ENCODE measurements at places on chromosomes 6 and 20.

DNA sequence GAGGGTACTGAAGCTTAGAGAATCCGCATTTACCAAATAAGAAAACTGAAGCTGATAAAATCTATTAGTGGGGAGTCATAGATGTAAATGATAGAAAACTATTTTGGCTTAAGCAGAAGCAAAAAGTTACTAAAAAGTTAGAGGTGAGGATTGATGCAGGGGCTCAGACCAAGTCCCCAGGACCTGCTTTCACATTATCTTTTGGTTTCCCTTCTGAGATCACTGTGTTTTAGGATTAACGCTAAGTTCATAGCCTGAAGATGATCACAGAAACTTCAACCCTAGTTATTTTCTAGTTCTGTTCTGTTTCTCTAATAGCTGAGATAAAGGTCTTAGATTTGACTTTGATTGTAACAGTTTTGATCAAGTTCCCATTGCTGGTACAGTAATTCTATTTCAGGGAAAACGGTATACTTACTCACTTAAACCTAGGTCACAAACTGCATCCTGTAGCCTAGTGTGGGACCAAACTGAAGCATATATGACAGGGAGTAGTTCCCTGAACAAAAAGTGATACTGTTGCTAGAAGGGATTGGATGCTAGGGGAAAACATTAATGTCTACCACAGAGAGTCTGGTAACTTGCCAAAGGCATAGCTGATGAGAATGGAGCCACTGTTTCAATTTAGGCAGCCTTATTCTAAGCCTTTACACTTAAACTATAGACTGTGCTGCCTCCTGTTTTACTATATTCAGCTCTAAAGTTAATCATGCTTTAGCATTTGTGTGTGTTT lies 13.1 kb downstream of the CYB5R4 start:
- peak; percentile 86 for DNase-seq

GRCh38 chr20:24275946-24276705 lies 193.3 kb upstream of the SYNDIG1 start:
- DNase-seq = no peak

DNA sequence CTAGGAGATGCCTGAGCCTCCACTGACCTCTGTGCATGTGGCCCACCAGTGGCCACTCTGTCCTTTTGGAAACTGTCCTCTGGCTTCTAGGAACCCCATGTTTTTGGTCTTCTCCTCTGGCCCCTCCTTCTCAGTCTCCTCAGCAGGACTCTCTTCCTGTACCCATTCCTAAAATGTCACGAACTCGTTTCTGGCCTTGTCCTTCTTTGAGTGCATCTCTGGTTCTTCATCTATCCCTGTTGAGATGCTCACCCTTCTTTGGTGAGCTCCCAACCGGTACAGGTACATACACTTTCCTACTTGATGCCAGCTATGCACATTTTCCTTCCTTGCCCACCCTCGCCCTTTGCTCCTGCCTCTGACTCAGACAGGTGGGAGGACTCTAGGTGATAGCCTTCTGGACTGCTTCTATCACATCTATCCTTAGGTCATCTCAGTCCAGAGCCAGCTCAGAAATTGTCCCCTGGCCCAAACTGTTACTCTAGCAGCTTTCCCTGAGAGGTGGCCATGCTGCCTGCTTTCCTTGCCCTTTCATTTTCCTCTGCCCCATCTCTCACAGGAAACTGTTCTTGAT lies 14.8 kb upstream of the NNAT start:
- no peak for DNase-seq

DNA sequence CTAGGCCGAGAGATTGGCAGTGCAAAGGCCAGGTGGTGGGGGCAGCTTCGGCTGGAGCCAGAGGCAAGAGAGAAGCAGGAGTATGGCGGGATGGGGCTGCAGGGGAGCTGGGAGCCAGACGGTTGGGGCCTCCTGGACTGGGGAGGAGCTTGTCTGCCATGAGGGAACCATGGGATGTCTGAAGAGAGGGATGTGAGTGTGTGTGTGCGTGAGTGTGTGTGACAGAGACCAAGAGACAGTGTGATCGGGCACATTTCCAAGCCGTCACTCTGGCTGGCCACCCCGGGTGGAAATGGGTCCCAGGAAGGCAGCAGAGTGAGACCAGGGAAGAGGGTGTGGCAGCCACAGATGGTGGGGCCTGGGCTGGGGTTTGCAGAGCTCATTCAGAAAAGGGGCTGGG lies 13.8 kb downstream of the PHACTR3 start:
- DNase-seq = no peak

- peak; percentile 24 for DNase-seq
Observed at GRCh38 chr6:35391240-35391968, 49.0 kb downstream of the PPARD start.

DNA sequence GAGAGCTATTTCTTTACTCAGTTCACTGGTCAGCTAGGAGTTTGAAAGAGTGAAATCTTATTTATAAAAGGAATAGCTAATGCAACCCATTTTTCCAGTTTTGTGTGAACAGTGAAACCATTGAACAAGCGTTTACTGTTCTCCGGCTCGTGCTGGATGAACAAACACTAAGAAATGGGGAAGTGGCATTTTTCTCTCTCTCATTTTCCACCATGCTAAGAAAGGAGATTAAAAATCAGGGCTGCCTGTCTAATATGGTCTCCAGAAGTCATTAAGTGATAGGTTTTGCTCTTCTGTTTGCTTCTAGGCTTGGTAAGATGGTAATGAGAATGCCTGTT lies 774 bp upstream of the SFT2D1 start:
- no peak for DNase-seq

GRCh38 chr20:35226884-35227681 lies 593 bp downstream of the MMP24 start:
- peak; percentile 11 for DNase-seq

DNA sequence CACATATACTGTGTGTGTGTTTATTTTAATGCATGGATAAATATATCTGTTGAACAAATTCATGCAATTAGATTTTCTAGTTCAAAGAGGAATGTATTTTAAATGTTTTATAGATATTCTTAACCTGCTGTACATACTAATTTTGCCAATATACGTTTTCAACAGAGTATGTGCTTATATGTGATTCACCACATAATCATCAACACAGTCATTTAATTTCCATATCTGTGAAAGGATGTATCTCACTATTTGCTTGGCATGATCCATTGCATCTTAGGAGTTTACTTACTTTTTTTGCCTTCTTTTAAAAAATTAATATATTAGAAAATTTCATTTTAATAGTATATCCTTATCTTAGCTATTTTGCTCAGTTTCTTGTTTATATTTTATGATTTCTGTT lies 902.3 kb upstream of the CITED2 start:
- no peak for DNase-seq

DNA sequence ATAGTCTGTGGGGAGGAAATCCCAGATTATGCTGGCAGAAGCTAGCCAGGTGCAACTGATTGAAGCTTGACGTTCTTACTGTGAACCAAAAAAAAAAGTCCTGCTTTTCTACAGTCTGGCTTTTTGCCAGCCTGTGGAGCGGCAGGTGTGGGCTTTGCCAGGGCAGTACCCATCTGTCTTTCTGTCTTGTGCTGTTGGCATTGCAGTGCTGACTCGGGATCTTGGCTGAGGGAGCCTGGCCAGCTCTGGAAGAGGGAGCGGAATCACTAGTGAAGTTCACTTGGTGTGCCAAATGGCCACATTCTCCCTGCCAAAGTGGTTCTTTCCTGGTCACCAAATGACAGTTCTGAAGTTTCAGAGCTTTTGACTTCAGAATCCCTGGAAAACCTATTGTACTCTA lies 5.0 kb downstream of the KIF3B start:
- no peak for DNase-seq

DNA sequence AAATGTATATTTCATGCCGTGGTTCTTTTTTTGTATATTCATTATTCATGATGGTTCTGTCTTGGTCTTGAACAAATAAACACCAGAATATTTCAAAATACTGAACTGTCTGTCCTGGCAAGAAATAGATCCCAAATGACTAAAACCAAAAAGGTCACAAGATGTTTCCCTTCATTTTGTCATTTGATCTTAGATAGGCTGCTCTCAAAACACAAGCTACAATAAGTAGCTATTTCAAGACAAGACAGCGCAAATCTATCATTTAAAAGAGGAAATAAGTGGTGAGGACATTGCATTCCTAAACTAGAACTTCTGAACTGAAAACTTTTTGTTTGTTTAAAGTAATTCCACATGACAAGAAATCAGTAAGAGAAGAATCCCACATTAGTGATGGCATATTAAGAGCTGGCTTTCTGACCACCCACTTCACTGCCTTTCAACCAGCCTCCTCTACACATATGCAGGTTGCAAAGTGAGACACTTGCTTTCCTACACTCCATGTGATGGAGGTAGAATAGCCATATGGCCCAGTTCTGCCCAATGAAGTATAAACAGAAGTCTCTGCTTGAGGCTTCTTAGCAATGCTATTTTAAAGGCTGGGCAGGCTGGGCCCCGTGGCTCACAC lies 54.4 kb upstream of the CCDC28A start:
- peak; percentile 78 for DNase-seq

GRCh38 chr6:105570416-105570815 lies 167.5 kb upstream of the PREP start:
- DNase-seq = no peak

DNA sequence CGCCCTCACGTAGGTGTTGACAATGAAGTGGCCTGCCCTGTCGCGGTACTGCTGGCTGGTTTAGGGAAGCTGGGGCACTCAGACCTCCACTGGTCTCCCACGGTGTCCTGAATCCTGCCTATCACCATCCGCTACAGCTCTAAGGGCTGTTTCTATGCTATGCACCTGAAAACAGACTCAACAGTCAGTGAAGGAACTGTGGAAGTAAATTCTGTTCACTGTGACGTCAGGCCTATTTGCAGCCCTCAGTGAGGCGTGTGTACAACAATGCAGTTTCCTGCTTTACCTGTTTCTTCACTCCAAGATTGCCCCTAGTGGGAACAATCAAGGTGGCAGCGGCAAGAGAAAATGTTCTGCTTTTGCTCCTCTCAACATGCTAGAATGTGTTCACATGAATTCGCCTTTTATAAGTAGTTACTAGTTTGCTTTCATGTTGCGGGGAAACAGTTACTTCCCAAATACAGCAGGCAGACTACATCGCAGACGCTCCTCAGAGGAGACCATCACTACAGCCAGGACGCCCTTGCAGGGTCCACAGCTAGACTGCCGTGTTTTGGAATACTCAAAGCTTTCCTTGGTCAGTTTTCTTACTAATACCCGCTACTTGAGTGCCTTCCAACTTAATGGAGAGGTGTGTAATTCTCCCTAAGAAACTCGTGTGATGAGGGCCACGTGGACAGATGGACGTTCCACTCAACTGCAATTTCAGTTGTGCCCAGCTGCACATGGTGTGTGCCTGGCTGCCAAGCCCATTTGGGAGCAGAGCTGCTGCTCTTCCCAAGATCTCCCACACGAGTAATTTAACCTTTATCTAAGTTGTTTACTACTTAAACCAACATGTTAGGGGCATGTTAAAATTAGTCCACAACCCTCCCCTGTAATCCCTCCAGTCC lies 25.4 kb downstream of the DIDO1 start:
- DNase-seq = no peak

- no peak for DNase-seq
Observed at GRCh38 chr6:156563714-156564113, 213.5 kb upstream of the ARID1B start.

DNA sequence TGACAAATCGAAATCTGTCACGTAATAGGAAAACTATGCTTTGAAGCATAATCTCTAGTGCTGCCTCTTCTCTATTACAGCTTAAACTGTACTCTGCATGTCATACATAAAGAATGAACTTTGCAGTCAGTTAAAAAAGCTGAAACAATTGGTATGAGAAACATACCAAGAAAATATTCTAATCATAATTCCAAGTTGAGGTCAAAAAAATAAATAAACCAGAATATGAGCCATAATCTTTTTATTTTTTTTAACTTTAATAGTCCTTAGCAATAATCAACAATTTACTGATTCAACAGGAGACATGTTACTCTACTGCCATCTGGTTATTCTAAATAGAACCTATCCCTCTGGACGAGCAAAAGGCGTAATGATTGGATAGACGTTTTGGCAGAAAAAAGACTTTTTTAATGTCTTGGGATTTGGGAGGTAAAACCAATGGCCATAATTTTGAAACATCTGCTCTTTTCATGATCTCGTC lies 224.4 kb upstream of the FLRT3 start:
- DNase-seq = no peak

GRCh38 chr6:95998133-95998532 lies 17.6 kb upstream of the FUT9 start:
- DNase-seq = no peak

- DNase-seq = no peak
Observed at GRCh38 chr6:36381502-36382389, 5.7 kb downstream of the ETV7 start.

GRCh38 chr20:45407783-45408645 lies at the start of gene DBNDD2:
Gene DBNDD2 (plus strand): TSS chr20:45408289. CDS start chr20:45408468, 179 bp downstream.
- DNase-seq = no peak

DNA sequence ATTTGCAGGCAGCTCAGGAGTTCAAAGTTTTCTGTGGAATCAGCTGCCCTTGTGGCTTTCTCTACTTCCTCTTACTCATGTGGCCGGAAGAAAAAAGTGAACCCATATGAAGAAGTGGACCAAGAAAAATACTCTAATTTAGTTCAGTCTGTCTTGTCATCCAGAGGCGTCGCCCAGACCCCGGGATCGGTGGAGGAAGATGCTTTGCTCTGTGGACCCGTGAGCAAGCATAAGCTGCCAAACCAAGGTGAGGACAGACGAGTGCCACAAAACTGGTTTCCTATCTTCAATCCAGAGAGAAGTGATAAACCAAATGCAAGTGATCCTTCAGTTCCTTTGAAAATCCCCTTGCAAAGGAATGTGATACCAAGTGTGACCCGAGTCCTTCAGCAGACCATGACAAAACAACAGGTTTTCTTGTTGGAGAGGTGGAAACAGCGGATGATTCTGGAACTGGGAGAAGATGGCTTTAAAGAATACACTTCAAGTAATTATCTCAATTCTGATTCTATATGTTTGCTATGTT lies 1.1 kb downstream of the MGME1 start:
- DNase-seq = peak; percentile 59

DNA sequence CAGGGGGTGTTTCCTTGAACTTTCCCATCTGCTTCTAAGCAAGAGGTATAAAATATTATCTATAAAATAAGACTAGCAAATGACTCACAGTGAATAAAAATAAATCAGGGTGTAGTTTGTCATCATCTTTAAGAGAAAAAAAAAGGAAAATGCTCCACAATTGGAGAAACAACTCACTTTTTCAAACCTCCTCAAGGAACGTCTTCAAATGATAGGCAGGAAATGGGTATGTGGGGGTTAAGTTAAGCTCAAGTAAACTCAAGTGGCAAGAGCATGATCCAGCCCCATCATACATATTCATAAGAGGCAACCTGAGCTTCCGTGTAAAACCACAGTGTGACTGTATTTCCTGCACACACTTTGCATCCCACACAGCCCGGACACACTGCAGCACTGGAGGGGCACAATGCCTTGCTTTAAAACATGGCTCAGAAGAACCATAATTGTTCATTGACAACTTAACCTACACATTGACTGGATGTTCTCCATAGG lies 58.5 kb upstream of the CEP85L start:
- DNase-seq = peak; percentile 63

GRCh38 chr6:20800229-20800628 lies 266.0 kb downstream of the CDKAL1 start:
- peak; percentile 48 for DNase-seq

All from foreskin melanocyte (primary cell).